Epithelial cell of esophagus (primary cell): ENCODE measurements at places on chromosomes 16 and 17.
A peak's percentile ranks its signal among the peaks of the same experiment; 100 is the strongest.

- DNase-seq: no peak
Observed at GRCh38 chr17:74971842-74972106, 785 bp downstream of the HID1 start.

DNA sequence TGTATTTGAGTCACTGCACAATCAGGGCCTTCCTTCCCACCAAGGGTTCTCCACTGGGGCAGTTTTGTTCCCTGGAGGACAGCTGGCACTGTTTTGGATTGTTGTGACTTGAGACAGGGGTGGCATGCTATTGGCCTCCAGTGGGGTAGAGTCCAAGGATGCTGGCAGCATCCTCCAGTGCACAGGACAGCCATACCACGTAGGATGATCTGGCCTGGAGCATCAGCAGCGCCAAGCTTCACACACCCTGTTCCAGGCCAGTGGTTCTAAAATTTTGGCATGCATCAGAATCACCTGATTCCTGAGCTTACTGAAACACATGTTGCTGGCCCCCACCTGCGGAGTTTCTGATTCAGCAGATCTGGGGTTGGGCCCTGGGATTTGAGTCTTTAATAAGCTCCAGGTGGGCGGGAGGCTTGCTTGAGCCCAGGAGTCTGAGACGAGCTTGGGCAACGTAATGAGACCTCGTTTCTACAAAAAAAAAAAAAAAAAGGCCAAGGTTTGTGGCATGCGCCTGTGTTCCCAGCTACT, 83.2 kb downstream of the MGAT5B start:
- no peak for DNase-seq

DNA sequence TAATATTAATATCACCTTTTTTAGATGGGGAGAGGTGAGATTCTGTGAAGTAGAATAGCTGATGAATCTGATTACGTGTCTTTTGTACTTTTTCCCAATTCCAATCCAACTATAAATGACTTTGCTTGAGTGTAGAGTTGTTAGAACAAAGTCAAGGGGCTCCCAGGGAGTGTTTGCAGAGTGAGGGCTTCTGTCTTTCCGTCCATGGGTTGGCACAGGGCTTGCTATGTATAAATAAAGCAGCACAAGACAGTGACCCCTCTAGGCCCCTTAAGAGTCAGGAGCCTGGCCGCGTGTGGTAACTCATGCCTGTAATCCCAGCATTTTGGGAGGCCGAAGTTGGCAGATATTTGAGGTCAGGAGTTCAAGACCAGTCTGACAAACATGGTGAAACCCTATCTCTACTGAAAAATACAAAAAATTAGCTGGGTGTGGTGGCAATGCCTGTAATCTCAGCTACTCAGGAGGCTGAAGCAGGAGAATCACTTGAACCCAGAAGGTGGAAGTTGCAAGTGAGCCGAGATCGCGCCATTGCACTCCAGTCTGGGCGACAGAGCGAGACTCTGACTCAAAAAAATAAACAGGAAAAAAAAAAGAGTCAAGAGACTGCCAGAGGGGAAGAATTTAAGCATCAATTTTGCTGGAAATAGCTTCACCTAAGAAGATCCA, 127.9 kb upstream of the HS3ST3A1 start:
- no peak for DNase-seq

- no peak for DNase-seq
Observed at GRCh38 chr17:38620551-38621277, 15.0 kb upstream of the SRCIN1 start.

DNA sequence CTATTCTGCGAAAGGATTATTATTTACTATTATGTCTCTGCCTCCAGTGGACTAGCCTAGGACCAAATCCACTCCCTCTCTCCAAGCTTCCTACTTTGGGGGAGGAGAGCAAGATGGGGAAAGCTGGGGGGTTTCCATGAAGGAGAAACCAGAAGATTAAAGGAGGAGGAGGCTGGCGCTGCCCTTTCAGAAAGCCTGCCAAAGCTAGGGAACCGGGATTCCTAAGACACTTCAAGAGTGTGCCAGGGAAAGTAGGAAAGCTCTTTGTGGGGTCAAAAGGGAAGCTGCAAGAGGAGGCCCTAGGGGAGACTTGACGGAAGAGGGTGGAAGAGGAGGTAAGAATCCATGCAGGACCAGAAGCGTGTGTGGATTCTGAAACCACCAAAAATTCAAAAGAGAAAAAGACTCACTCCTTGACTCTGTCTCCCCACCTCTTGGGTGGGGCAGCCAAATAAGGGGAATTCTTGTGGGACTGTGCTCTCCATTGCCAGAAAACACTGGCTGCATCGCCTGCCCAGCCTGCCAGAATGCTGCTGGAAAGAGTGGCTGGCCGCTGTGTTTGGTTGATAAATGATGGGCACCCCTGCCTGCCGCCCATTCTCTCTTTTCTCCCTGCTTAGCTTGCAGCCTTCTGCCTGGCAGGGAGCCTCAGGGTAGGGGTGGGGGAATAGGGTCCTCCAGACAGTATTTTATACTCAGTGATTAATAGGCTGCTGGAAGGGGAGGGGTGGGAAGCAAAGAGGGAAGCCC, 11.8 kb upstream of the KAT7 start:
- no peak for DNase-seq

GRCh38 chr16:89697616-89698331, 3.7 kb downstream of the SPATA2L start:
- DNase-seq: no peak

GRCh38 chr16:1137604-1138003, 15.3 kb upstream of the CACNA1H start:
- DNase-seq: no peak

DNA sequence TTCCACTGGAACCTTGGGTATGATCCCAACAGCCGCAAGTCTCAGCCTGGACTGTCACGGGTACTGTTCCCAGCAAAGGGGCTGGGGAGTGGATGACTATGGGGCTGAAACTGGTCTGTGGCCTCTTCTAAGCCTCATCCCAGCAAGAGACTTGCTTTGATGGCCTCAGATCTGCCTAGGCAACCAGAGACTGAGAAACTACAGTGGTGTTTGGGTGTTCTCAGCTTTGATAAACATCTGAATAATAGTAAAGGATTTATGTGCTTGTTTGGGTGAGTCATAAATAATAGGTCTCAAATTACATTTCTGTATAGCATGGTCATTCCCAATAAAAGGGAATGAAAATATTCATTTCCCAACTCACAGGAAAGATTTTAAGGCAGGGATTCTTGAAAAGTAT, 30.2 kb upstream of the ULK2 start:
- DNase-seq: peak; percentile 56

- no peak for DNase-seq
Observed at GRCh38 chr17:47712330-47713023, 18.5 kb downstream of the TBKBP1 start.

GRCh38 chr16:15949210-15950160, at the start of gene ABCC1:
Gene ABCC1, plus strand, starts transcription at chr16:15949616. Its CDS starts 136 bp downstream, at chr16:15949752.
- DNase-seq: peak; percentile 59

GRCh38 chr16:48366165-48367093, 18.8 kb downstream of the SIAH1 start:
- DNase-seq: peak; percentile 91

DNA sequence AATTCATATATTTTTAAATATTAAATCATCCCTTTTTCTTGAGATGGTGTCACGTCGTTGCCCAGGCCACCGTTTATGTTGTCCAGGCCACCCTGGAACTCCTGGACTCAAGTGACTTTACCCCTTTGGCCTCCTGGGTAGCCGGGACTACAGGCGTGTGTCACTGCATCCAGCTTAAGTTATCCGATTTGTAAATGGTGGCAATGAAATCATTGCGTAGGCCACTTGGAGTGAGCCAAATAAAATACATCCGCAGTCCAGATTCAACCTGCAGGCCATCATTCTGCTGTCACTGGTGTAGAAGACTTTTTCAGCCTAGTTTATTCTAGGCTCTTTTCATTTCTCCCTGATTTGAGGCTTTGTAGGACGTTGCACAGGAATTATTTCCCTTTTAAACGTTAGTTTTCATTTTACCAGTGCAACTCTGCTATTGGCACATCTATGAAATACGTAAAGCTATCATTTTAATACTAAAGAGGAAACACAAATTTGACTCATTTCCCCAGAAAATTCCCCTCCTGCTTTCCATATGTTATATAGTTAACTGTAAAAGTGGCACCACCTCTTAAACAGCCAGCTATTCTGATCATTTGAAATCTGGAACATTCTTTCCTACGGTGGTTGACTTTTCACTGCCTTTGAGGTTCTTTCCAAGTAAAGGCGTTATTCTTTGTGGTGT, 449.8 kb downstream of the MAF start:
- no peak for DNase-seq
